ENCODE measurements at places on chromosomes 6 and 20.

DNA sequence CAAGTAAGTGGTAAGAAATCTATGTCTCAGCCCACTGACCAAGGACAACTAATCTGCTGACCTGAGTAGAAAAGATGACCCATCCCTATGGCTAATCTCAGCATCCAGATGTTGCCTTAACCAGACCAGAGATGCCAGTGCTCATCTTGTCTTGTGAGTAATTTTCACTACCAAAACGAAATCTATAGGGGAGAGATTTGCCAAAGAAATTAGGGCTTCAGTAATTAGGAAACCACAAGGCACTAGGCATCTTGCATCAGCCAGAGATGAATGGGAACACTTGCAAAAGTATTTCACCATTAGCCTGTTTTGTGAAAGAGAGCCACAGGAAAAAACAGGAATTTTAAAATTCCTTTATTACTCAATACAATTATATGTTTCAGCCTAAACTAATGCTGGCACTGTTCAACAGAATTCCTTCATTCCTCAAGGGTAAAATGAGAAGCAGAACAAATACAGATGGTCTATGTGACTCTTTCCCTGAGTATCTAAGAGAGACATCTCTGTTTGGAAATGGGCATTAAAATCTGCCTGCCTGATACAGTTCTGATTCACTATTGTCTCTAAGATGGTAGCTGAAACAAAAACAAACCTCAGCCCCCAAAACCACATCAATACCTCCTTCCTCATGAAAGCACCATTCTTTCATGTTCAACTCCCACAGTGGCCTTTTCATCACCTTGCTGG, 87.8 kb downstream of the GMDS start:
- peak; percentile 53 for DNase-seq

GRCh38 chr20:41415191-41415590, 48.6 kb upstream of the EMILIN3 start:
- DNase-seq, result no peak

DNA sequence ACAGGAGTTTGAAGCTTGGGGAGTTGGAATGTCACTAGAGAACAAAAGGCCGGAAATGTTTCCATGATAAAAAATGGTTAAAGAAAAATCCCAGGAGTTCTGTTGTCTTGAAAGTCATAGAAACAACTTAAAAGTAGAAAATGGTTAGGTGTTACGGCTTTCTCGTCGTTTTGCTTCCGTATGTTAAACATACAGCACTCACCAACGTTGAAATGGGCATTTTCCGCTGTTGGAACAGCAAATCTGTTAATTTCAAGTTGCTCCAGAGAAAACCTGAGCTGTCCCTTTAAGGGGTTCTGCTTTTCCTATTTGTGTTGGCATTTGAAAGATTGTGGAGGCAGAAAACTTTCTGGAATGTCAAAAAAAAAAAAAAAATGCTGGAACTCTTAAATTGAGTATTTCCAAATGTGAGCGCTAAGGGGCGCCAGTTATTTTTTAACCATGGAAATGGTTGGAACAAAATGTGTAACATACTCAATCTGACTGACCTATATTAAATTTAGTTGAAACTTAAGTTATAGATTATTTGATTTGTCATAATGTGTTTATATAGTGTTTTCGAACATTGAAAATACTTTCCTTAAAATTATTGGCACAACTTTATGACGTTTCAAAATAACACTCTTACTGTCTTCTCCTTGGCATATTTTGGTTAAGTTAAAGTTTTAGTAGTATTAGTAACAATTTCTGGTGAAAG, 2.2 kb downstream of the QKI start:
- peak; percentile 73 for DNase-seq

GRCh38 chr20:4666001-4666479, 55.7 kb upstream of the PRND start:
- peak; percentile 92 for DNase-seq

- DNase-seq, result no peak
Observed at GRCh38 chr6:169171951-169172350, 81.7 kb downstream of the THBS2 start.
